ENCODE measurements at places on chromosomes 2 and 18.

GRCh38 chr2:186426153-186427016 lies 59.7 kb upstream of the ZC3H15 start:
- DNase-seq = no peak

- DNase-seq = no peak
These were observed 232.3 kb downstream of the MREG start for GRCh38 chr2:215780907-215781685.

- no peak for DNase-seq
These were observed 56.5 kb downstream of the CIB4 start for GRCh38 chr2:26584656-26585055.

- no peak for DNase-seq
These were observed 162.7 kb upstream of the NT5C1B start for GRCh38 chr2:18752022-18752493.

- no peak for DNase-seq
These were observed 264.0 kb downstream of the MREG start for GRCh38 chr2:215749092-215749957.

- DNase-seq = no peak
These were observed 112.3 kb downstream of the TNS1 start for GRCh38 chr2:217890445-217890844.

Measured in stimulated activated CD4-positive, alpha-beta T cell treated with anti-CD3 and anti-CD28 coated beads, Interleukin-15, amount 100 ng/mL, for 1 hour (primary cell).